HL-60 (cell line): ENCODE measurements at places on chromosomes 11 and 22.

DNA sequence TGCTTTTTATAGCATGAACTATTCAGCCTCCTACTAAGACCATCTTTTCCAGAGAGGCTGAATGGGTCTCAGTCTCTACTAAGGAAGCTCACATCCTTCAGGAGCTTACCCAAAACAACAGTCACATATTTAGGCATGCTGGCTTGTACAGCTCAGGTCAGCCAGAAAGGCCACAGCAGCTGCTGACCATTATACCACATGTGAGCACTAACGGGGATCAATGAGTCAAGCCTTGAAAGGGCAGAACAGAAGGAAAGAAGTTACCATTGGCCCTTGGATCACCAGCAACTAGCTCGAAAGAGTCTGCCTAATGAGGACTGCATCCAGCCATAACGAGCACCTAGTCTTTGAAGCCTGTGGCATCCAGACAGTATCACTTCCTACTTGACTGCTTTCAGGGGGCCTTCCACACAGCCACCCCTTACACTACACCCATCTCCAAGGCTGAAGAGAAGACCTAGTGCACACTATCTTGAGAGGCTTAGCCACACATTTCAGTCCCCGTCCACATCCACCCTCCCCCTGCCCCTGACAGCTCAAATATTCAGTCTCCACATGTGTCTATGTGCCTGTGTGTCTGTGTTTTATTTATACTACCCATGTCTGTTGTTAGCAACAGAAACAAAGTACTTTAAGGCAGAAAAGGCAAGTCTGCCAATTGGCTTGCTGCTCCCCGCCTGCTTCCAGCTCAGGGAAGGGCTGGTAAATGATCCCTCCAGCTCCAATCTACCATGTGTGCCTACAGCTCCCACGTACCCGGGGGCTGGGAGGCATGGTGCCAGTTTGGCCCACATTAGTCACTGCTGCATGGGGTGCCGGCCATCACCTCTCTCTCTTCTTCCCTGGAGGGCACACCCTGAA is 95.5 kb downstream of the RPL27A start:
- DNase-seq: no peak

DNA sequence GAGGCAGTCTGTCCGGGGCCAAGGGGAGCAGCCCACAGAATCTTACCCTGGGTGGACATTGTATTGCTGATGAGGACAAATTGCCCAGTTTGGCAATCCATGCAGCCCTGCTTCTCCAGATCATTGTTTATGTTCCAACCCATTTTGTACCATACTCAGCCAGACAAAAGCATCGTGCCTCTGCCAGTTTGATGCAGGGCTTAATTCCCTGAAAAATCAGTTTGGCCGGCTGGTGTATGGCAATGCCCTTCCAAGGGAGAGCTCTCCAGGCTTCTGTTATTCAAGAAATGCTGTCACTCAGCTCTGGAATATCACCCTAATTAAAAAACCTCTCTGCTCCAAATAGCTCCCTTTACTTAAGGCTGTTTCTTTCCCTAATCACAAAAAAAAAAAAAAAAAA is 697.7 kb downstream of the TBC1D22A start:
- DNase-seq: no peak

DNA sequence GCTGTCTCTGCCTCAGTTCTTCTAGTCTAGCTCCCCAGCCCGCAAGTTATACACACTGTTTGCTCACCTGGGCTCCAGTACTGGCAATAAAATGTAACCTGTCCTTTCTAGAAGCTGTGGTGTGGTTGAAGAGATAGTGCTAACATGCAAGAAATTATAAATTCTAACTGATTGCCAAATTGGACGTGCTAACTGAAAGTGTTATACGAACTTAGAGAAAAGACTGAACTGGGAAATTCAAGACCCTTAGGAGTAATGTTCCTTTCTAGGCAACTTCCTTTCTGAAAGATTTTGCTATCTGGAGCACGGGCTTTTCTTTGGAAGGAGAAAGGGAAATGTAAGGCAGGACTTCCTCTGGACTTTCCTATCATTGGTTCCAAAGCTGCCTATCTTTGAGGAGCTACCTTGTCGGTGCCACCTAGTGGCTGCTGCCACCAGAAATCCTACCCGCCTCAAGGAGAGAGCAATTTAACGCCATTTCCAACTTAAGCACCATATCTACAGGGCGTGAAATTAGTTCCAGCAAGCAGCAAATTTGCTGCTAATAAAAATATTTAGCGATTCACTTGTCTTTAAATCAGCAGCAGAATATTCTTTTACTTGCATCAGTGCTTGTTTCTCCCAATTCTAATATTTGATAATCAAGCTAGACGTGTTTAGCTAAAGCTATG is 12.7 kb upstream of the TMEM218 start:
- DNase-seq: peak; percentile 85

GRCh38 chr11:75557666-75558494 is 4.2 kb upstream of the SERPINH1 start:
- DNase-seq: no peak

DNA sequence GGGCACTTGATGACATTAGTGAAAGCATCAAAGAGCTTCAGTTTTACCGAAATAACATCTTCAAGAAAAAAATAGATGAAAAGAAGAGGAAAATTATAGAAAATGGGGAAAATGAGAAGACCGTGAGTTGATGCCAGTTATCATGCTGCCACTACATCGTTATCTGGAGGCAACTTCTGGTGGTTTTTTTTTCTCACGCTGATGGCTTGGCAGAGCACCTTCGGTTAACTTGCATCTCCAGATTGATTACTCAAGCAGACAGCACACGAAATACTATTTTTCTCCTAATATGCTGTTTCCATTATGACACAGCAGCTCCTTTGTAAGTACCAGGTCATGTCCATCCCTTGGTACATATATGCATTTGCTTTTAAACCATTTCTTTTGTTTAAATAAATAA is 10.6 kb downstream of the REXO2 start:
- no peak for DNase-seq

DNA sequence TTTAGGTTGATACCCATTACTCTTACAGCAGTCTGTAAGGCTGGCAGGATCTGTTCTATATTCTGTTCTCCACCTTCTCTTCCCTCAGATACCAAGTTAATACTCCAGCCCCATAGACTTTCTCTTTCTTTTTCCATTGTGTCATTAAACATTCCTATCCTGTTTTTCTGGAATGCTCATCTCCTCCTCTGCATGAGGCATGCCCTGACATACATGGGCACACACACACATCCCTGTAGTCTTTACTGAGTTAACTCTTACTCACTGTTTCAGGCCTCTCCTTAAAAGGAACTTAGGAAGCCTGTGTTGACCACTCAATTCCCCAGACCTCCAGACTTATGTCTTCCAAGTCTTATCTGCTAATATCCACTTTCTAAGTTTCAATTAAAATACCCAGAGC is 476.8 kb downstream of the METTL15 start:
- no peak for DNase-seq

- DNase-seq: no peak
These were observed 124.4 kb downstream of the ETS1 start for GRCh38 chr11:128462922-128463321.

DNA sequence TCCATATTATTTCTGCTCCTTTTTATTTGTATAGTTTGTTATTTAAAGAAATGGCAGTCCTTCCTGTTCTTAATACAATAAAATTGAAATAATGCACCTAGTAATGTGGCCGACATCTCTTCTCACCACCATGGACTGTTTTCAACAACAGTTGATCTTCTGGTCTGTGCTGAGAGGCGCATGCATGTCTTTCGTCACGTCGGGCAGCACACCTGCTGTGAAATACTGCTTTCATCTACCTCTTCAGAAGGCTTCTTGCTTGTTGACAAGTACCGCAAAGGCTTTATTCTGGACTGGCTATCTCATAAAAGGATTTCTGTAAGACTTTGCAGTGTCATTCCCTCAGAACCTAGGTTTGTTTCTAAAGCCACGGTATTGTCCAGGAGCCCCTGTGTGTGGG is 13.9 kb upstream of the MYO18B start:
- DNase-seq: no peak

- DNase-seq: no peak
These were observed 15.8 kb upstream of the ALX4 start for GRCh38 chr11:44325698-44326097.

GRCh38 chr11:19049351-19049750 is 11.2 kb downstream of the MRGPRX2 start:
- no peak for DNase-seq

- no peak for DNase-seq
These were observed 238.5 kb downstream of the METTL15 start for GRCh38 chr11:28346721-28347120.
